ENCODE measurements at places on chromosomes 13 and 19.

- DNase-seq, result no peak
Observed at GRCh38 chr19:13998426-13998825, 7.7 kb downstream of the RFX1 start.

GRCh38 chr13:97307882-97308624 lies 85.9 kb downstream of the MBNL2 start:
- no peak for DNase-seq

GRCh38 chr13:44399074-44399473 lies 25.4 kb downstream of the SERP2 start:
- DNase-seq, result no peak

- peak; percentile 76 for DNase-seq
Observed at GRCh38 chr19:7681340-7682174, 924 bp downstream of the TRAPPC5 start.

GRCh38 chr13:46315491-46316075 lies 71.5 kb downstream of the RUBCNL start:
- DNase-seq, result no peak

GRCh38 chr13:95155093-95155492 lies 146.2 kb downstream of the ABCC4 start:
- no peak for DNase-seq

DNA sequence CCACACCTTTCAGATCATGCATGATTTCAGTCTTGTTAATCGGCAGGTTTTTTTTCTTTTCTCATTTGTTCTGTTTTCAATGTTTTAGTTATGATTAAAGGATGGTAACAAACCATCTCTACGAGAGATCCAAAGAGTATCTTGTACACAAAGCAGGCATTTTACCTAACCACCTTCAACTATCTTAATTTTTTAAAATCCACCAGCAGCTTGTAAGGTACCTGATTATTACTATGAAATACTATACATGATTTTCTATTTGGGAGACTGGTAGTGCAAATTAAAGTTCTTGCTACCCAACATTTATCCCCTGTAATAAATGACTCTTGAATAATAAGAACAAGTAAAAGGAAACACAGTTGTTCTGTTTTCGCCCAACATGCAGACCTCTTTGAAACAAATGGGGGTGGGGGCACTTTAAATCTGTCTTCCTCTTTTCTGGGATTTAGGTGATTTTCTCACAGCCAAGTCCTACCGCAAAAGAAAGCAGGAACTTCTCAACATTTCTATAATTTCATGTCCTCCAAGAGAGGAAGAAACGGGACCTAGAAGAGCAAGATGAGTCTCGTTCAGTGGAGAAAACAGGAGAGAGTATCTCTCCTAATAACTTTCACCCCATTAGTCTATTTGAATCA lies 3.6 kb downstream of the POU4F1 start:
- no peak for DNase-seq

DNA sequence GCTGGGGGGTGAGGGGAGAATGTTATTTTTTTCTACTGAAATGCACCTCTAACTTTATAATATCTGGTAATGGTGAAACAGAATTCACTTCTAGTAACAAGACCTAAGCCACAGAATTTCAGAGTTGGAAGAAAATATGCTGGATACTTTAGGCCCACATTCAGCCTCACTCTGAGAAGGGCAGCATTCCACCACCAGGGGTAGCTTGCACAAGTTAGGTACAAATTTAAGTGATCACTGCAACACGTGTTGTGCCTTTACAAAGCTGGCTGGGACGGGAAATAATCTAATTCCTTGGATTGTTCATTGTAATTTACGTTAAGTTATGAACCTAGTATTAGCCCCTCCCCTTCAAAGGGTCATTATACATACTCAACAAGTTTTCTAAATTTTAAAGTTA lies 192.3 kb downstream of the RGCC start:
- peak; percentile 51 for DNase-seq

- DNase-seq, result no peak
Observed at GRCh38 chr19:19423322-19423721, 17.8 kb downstream of the GATAD2A start.

DNA sequence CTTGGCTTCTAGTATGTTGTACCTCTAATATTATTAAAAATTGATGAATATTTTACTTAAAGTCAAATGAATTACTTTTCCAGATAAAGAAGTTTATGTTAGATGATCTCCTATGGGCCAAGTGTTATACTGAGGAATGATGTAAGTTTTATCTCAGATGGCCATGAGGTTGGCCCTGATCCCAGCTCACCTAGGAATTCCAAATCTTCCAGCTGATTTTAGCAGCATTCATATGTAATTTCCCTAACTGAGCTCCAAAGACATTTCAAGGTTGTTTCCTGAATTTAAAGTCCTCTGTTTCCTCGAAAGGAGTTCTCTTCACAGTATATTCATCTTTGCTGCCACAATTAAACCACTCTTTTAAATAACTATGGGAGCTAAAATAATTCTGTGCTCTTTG lies 1670.4 kb upstream of the SPRY2 start:
- DNase-seq, result no peak

- DNase-seq, result no peak
Observed at GRCh38 chr13:20435616-20436368, 89.9 kb downstream of the CRYL1 start.

DNA sequence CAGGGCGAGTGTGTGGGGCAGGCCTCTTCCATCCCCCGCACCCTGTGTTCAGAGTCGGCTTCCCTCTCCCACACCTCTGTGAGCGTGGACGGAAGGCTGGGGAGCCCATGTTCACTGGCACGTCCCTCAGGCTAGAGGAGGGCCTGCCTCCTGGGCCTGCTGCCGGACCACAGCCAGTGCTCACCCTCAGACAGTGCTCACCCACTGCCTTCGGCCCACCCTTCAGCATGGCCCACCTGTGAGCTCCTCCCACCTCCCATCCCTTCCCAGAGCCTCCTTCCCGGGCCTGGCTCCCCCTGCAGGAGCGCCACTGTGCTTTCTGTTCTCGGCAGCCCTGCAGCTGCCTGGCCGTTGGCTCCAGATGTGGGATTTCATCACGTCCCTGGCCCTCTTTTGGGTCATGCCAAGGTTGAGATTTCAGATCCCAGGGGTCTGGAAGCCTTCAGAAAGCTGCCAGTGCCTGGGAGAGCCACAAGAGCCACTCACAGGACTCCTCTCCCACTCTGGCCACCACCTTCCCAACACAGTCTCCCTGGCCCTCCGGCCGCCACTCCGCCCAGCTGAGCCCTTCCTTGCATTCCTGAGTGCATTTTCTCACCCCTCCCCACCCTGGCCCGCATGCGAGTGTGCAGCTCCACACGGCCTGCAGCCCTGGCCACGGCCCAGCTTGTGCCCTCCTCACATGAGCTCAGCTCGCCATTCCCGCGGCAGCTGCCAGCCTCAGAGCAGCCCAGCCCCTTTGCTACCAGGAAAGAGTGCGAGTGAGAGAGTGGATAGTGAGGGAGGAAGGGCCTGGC lies 25.3 kb downstream of the CAPN12 start:
- no peak for DNase-seq

DNA sequence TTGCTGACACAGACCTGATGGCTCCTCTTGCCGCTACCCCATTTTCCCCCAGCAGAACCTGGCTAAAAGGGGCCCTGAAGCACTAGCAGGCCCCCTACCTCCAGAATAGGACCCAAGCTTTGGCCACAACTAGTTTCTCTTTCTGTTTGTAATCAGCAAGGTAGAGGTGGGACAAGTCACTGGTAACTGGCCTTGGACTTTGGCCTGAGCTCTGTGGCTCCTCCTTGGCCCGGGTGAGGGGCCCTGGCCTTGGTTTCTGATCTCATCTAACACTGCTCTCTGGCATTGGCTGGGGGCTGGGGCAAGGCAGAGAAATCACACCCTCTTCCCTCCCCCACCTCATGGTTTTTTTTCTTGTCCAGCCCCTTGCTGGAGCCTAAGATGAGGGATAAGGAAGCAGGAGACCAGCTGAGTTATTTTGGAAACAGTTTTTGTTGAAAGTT lies 2.1 kb downstream of the CALM3 start:
- DNase-seq, result no peak

DNA sequence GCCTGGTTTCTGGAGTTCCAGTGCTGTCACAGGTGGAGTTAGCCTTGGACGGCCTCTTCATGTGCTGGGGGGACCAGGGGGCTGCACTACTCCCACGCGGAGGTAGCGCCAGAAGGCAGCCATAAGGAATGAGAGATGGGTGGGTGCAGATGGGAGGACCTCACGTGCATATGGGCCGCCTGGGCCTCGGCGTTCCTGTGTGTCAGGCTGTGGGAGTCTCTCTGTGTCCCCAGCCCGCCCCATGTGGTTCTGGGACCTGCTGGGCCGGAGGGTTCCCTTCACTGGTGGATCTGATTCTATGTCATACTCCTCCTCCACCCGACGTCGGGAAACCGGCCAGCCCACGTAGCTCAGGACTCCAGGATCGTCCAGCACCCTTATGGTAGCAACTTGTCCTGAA lies 149.0 kb upstream of the SOX1 start:
- no peak for DNase-seq

GRCh38 chr13:82136880-82137279 lies 1745.4 kb downstream of the SLITRK1 start:
- no peak for DNase-seq

DNA sequence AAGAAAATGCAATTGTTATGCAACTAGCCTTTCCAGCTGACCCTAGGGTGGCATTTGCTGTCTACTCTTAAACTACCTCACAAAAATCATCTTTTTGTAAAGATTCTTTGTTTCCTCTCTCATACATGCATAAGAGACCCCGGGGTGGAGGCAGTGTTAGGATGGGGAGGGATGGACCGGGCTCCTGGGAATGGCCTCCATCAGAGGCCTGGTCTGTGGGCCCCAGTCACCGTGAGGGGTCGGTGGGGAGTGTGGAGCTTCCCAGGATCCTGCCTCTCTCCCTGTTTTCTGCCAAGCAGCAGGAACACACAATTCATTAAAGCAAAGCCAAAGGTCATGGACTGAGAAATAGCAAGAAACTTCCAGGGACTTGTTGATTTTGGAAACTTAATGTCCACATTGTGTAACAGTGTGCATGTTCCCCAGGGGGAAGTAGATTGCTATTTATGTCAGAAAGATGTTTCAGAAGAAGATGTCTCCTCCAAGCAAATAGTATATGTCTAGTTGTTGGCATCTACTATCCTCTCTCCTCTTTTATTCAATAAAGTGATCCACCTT lies 241.4 kb downstream of the ENOX1 start:
- no peak for DNase-seq

- DNase-seq, result no peak
Observed at GRCh38 chr19:11018763-11019162, 57.9 kb downstream of the SMARCA4 start.

- no peak for DNase-seq
Observed at GRCh38 chr19:2774083-2774679, 8.9 kb downstream of the SGTA start.

- DNase-seq, result no peak
Observed at GRCh38 chr19:35637165-35637564, 4.4 kb upstream of the ETV2 start.

DNA sequence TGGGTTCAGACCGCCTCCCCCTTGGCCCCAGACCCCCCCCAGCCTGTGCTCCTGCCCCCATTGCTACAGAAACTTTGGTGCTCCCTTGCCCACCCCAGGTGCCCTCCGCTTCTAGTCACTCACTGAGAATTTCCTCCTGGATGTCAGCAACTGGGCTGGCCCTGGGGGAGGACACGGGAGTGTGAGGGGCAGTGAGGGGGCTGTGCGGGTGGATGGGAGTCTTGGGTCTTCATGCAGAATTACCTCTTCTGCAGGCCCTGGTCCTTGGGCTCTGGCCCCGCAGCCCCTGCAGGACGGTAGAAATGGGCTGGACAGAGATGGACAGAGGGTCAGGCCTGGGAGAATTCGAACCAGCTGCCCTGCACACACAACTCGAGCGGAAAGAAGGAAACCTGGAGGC lies 4.8 kb downstream of the LILRB5 start:
- DNase-seq, result no peak

- no peak for DNase-seq
Observed at GRCh38 chr19:33247441-33247819, 21.8 kb upstream of the SLC7A10 start.

DNA sequence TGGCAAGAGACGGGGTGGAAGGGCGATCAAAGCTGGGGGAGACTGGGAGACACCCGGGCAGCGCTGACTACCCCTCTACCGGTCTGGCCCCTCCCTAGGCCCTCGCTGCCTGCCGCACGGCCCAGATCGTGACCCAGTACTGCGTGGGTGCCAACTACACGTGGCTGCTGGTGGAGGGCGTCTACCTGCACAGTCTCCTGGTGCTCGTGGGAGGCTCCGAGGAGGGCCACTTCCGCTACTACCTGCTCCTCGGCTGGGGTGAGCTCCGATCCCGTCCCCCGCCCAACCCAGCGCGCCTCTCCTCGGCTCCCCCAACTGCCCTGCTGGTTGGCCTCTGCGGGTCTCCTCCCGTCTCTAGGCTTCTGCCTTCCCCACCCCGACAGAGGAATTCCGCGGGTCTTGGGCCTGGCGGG lies 8.8 kb downstream of the GIPR start:
- no peak for DNase-seq

DNA sequence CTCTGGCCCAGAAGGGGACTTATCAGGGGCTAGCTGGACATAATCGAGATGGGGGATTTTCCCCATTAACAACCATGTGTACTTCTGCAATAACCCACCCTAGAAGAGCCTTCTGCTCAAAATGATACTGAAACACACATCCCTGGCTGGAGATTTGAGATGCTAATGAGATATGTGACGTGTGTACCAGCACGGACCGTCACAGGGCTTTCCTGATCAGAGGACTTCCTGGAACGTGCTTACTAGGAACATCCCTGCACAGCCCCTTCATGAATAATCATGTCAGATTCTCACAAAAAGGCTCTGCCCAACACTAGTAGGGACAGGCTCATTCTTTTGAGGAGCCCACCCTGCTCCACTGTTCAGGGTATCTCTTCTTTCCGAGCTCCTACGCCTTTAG lies 6.5 kb upstream of the ERVV-1 start:
- no peak for DNase-seq

All from kidney capillary endothelial cell (primary cell).